ENCODE measurements at places on chromosomes 11 and 22. TPM values are rescaled to one million over a fixed set of nuclear protein-coding genes. Genes with fewer than 3 reads are reported as not detected.

- DNase-seq = no peak
Measured at GRCh38 chr11:9747828-9748227, 84.0 kb downstream of the SWAP70 start.

GRCh38 chr22:35883031-35883620 lies 145.5 kb downstream of the RBFOX2 start:
- DNase-seq = no peak

DNA sequence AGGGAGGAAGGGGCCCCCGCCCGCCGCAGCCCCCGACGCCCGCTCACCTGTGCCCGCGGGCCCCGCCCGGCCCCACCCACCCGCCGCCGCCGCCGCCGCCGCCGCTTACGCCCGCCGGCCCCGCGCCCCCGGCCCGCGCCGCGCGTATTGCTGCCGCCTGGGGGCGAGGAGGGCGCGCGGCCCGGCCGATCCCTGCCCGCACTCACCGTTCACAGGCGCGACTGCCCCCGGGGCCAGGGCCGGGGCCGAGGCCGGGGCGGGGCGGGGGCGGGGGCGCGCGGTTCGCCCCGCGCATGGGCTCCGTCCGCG lies 212 bp downstream of the HRAS start:
- no peak for DNase-seq

GRCh38 chr11:58625086-58625485 lies 2.6 kb downstream of the CNTF start:
- DNase-seq = no peak

DNA sequence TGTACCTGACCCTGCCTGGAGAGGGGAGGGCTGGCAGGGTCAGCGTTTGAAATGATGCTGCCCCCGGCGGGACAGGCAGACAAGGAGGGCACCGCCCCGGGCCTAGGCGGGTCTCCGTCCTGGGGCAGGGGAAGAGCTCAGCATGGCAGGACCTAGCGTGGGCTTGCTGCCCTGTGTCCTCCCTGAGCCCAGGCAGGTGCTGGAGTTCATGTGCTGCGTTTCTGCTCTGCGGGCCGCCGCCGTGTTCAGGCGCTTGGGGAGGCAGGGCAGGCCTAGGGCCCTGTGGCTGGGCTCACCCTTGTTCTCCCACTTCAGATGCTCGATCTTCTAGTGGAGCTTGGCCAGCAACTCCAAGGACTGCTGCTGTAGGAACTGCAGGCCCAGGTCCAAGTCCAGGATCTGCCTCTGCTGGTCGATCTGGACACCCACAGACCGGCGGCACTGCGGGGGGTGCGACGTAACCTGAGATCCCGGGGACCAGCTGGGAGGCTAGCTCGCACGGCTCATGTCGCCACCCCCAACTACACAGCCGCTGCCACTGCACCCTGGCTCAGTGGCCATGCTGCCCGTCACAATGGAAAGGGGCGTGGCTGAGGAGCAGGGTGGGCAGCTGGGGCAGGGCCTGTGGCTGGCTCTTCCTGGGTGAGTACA lies 84.4 kb downstream of the MED15 start:
- DNase-seq = no peak

DNA sequence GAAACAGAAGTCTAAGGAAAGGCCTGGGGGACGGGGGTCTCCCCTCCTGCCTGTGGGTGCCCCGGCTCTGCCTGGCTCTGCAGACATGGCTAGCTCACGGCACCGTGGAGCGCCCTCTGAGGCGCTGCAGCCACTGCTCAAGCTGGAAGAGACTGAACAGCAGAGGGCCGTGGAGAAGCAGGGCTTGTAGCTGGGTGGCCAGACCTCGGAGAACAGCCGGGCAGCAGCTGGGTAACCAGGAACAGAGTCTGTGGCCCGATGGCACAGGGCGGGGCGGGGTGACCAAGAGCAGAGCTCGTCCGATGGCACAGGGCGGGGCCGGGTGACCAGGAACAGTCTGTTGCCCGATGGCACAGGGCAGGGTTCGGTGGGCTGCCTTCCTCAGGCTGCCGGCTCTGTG lies 18.1 kb downstream of the RNH1 start:
- no peak for DNase-seq

GRCh38 chr11:115220423-115220822 lies 283.8 kb downstream of the CADM1 start:
- no peak for DNase-seq

DNA sequence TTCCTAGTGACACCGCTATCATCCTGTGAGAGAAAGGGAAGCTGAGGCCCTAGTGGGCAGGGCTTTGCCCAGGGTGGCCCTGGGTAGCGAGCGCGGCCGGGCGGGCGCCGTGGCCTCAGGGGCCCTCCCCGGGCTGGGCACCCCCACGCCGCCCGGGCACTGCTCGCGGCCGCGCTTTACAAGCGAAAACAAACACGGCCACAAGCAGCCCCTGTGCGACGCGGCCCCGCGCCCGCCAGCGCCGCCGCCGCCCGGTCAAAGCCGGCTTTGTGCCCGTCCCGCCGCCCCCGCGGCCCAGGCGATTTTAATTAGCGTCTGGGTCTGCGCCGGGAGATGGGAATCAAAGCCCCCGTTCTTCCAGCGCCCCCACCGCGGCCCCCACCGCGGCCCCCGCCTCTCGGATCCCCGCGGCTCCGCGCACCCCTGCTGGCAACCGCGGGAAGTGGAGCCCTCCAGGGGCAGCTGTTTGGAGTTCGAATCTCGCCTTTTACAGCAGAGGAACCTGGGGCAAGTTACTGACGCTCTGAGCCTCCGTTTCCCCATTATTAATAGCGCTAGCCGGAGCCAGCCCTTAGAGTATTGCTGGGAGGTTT lies 47.9 kb downstream of the CHRDL2 start:
- no peak for DNase-seq

GRCh38 chr11:107689317-107690202 lies 22.3 kb downstream of the SLN start:
- DNase-seq = peak; percentile 88

DNA sequence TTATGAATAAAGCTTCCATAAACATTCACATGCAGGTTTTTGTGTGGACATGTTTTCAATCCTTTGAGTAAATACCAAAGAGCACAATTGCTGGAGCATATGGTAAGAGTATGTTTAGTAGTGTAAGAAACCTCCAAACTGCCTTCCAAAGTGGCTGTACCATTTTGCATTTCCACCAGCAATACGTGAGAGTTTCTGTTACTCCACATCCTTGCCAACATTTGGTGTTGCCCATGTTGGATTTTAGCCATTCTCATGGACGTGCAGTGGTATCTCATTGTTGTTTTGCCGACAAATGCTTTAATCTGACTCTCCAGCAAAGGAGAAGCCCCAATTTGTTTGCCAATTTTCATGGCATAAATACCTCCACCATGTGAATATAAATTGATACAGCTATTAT lies 103.9 kb upstream of the TMEM45B start:
- no peak for DNase-seq

GRCh38 chr11:1624621-1625020 lies 2.7 kb upstream of the KRTAP5-4 start:
- DNase-seq = no peak

DNA sequence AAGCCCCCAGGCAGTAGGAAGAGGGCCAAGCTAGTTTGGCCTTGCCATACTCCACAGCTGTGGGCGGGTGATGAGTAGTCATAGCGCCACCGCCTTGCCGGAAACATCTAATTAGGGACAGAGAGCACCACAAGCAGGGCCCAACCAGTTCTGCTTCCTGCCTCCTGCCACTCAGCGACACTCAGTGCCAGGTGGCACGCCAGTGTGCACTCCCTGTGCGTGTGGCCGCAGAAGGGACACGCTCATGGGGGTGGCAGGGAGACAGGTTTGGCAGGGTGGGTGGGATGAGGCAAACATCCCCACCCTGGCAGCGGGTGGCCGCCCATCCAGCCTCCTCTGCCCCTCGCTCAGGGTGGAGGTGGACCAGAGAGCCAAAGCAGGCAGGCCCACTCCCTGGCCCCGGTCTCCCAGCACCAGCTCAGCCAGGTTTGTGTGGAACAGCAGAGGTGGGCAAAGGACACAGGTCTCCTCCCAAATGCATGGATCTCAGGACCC lies 4.9 kb downstream of the OVOL1 start:
- DNase-seq = no peak

- peak; percentile 10 for DNase-seq
Measured at GRCh38 chr11:33475993-33476392, 218.8 kb downstream of the HIPK3 start.

DNA sequence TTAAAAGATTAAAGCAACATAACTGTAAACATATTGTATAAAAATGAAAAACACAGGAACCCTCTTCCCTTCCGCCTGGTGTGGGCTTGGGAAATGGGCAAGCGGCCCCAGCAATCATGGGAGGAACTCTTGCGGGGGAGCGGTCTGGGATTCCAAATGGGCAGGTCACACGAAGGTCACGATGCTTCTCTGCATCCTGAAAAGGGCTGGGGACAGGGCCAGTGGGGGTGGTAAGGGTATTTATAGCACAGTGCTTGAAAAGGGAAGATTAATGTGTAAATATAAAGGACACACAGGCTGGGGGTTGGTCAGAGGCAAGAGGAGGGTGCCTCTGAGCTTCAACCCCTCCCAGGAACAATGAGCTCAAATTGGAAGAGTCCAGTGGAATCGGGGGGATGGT lies 46.9 kb upstream of the OR4B1 start:
- DNase-seq = peak; percentile 38

GRCh38 chr11:16618431-16618830 lies 120.0 kb upstream of the C11orf58 start:
- DNase-seq = no peak

- no peak for DNase-seq
Measured at GRCh38 chr22:17911887-17912286, 112.5 kb downstream of the MICAL3 start.

DNA sequence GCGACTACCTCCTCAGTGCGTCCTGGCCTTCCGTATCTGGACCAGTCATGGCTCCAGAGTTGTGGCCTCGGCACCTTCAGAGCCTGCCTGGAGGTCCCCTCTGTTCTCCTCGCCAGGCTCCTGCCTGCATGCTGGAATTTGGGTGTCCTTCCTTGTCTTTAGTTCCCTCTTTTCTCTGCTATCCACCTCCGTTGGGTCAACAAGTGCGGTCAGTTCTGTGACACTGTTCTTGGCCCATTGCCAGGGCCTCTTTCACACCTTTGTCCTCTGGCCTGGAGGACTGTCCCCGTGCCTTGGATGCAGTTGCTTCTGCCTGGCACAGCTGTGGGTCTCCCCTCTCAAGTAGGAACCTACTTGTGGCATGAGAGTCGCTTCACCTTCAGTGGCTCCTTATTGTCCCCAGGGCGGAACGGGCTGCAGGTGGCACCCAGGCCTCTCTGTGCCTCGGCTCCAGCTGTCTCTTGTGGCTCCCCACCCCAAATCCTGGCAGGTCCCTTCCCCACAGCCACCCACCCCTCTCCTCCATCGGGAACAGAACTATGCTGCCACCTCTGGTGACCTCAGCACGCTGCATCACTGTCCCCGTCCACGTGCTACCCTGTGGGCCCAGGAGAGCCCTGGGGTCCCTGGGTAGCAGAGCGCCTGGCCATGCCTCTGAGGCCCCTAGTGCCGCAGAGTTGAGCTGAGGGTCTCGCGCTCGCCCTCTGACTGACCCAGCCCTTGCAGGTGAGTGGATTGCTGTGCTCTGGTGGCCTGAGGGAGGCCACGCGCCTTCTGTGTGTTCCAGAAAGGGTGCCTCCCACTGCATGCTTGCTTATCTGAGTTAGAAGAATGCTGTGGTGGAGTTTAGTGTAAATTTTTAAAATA lies 4.7 kb downstream of the DGCR8 start:
- no peak for DNase-seq

DNA sequence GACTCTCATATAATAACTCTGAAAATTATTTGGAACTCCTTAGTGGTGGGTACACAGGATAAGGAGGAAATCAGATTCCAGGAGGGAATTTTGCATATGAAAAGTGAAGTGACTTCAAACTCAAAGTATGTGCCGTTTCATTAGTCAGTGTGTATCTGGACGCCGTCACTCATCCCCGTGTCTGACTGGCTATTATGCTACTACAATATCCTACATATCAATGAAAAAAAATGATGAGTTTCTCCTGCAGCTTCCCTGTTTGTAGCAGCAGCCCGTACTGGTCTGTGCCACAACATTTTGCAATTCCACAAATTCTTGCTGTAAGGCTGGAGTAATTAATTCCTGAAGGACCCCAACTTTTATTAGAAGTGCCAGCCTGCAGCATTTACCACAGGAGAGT lies 16.5 kb downstream of the WT1 start:
- DNase-seq = no peak

DNA sequence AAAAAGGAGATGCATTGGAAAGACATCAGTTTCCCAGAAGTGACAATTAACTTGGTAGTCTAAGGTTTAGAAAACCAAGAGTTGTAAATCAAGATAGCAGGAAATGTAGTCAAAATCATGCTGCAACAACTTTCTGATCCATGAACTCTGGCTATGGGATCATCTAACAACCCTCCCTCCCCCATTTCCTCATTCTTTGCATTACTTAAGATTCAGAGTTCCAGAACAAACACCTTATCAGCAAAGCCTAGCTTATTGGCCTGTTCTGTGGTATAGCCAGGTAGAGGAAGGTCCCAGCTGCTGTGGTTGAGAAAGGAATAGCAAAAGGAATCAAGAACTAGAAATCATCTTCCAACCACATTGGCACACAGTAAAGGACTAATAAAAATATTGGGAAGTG lies 651.1 kb downstream of the METTL15 start:
- no peak for DNase-seq

DNA sequence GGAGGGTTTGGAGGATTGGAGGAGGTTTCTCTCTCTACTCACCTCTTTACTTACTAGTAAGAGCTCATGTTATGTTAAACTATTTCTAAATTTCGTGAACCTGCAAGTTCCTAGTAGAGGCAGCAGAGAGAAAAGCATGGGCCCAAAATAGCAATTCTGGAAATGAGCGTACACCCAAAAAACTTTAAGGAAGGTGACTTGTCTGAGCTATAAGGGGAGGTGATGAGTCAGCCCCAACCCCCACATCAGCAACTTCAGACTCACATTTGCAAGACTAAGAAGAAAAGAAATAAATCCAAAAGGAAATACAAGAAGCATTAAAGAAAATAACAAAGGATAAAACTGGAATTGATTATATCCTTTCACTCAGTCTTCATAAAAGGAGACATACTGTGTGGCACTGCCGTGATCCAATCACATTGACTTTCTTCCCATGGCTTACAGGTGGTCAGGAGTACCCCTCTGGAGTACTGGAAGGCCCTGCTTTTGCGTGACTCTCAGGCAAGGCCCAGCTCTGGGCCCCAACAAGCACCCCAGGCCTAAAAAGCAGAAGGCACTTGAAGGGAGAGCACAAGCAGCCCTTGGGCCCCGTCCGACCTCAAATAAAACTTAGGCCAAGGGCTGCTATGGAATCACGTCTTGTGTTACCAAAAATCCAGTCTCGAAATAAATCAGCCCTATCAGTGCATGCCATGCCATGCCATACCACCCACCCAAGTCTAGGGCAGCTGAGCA lies 14.3 kb downstream of the PACSIN2 start:
- DNase-seq = no peak

GRCh38 chr11:46351606-46352005 lies 4.3 kb downstream of the DGKZ start:
- peak; percentile 29 for DNase-seq

OR6A2 gene
- total RNA-seq = 0.08 TPM

CLNS1A gene
- total RNA-seq = 71.5 TPM

HTR3A gene
- not detected for total RNA-seq

BIRC3 gene
- 11.8 TPM for total RNA-seq

PPFIBP2 gene
- total RNA-seq = 45.3 TPM

Measured in right cardiac atrium (tissue), 5 donors.